ENCODE measurements at places on chromosomes 1 and 21. TPM values are rescaled to one million over a fixed set of nuclear protein-coding genes. Genes with fewer than 3 reads are reported as not detected.

Gene SFN
- polyA plus RNA-seq, result 0.80 TPM

Gene IL20
- polyA plus RNA-seq, result not detected

Gene TTC34
- 0.51 TPM for polyA plus RNA-seq

Gene SPRR2E
- not detected for polyA plus RNA-seq

Gene E2F2
- 2.3 TPM for polyA plus RNA-seq

Gene TESK2
- polyA plus RNA-seq, result 5.1 TPM

Gene LCE2A
- not detected for polyA plus RNA-seq
